ENCODE measurements at places on chromosomes 6 and 20.

DNA sequence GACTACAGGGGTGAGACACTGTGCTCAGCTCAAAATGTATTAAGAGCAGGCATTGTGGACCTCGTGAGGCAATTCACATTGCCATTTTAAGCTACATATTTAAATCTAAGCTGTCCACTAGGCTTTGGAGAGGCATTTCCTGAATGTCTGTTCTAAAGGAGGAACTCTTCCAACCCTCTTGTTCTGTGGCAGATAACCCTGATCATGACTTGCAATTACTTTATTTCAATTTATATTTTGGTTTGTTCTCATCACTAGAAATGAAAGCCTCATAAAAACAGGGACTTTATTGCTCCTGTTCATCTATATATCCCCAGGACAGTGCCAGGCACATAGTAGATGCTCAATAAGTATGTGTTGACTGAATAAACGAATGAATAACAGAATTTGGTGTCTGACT lies 84.0 kb upstream of the SALL4 start:
- no peak for DNase-seq

GRCh38 chr20:25320035-25320800 lies 70.4 kb downstream of the ABHD12 start:
- DNase-seq, result no peak

DNA sequence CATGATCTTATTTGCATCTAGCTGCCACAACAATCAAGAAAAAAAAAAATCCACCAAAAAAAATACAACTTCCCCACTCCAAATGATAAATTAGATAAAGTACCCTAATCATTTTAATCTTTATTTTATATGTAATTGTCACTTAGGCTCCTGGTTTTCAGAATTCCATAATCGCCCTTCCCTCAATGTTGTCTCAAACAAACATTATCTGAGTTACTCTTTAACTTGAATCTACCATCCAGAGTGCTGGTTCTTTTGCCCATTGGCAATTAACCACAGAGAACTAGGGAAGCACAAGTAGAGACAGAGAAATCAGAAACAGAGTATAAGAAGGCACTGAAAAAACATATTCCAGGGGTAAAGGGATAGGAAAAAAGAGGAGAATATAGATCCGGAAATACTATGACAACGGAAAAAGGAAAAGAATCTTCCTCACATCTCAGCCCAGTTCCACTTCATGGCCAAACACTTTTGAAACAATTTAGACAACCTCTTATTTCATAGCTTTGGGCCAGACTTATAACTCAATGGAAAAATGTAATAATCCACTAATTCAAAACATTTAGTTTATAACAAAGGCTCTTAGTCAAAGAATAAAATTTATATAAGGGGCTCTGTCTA lies 861 bp upstream of the NHSL1 start:
- no peak for DNase-seq

- DNase-seq, result no peak
These were observed 70.4 kb upstream of the FUCA2 start for GRCh38 chr6:143581835-143582480.

GRCh38 chr6:44049163-44049988 lies 77.9 kb downstream of the MRPL14 start:
- DNase-seq, result no peak

- no peak for DNase-seq
These were observed 24.5 kb downstream of the MAP7 start for GRCh38 chr6:136525586-136526195.

DNA sequence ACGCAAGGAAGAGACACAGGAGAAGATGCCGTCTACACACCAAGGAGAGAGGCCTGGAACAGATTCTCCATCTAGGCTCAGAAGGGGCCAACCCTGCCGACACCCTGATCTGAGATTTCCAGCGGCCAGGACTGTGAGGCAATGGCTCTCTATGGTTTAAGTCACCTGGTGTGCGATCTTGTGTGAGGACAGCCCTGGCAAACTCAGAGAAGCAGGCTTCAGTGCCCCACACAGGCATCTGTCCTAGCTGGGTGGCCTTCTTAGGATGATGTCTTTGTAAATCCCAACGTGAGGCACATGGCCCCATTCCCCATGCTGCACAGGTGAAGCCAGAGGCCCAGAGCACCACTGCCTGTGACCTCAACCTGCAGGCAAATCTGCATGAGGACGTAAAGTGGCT lies 87.6 kb upstream of the FRMD1 start:
- no peak for DNase-seq

DNA sequence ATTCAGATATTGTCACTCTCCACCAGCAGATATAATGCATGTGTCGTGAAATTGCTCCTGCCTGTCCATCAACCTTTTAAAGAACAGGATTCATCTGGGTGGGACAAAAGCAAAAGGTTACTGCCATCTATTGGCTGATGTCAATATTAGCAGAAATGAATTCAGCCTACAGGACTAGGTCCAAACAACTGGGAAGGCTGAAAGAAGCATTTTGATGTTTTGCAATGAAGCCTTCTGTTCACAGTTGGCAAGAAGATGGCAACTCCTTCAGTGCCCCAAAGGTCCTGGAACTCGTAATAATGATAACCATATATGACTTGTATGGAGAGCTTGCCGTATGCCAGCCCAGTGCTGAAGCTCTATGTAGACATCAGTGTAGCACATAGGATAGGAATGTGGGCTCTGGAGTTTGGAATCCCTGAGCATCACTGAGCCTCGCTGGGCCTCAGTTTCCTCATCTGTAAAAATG lies 7.5 kb downstream of the BCAS1 start:
- DNase-seq, result peak; percentile 3

DNA sequence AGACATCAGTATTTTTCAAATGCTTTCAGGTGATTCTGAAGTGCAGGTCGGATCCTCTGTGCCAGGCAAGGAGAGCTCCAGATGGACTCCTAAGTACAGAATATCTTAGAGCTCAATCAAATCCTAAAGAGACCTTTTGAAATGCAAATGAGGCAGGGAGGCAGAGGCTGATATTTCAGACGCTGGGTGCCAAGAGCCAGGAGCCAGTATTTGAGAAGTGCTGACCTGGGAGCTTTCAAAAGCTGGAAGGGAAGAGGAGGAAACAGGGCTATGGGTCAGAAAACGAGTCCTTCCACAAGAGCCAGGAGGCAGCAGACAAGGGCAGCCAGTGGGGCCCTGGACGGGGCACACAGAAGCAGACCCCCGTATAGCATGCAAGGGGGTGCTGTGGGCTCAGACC lies 46.1 kb upstream of the DSN1 start:
- DNase-seq, result no peak

- no peak for DNase-seq
These were observed 20.4 kb upstream of the TMEM242 start for GRCh38 chr6:157343732-157344131.

DNA sequence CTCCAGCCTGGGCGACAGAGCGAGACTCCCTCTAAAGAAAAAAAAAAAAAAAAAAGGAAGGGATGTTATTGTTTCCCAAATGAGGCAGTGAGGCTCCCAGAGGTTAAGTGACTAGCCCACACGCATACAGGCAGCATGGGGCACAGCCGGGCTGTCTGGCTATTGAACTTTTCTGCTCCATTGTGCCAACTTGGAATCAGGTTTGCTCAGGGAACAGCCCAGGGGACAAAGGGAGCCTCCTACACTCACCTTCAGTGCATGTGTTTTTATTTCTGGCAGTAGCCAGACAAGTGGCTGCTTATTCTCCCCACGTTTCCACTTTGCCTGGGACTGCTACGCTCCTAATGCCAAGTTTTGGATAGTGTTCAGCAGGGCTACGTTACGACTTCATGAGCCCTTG lies 10.7 kb downstream of the ETV7 start:
- no peak for DNase-seq

DNA sequence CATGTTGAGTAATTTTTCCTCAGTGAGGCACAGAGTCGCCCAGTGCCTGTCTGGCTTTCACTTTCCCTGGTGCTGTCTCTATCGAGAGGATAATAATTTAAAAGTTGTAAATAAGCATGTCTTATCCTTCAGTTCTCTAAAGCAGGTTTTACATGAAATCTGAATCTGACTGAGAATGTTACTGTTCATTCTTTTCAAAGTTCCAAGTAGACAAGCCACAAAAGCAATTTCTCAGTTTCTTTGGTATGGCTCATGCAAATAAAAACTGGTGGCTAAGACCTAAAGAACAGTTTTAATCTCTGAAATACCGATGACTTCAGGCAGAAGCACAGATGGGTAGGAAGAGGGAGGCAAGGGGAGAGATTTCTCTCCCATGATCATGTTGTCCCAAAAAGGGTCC lies 87.6 kb upstream of the GCM1 start:
- no peak for DNase-seq

DNA sequence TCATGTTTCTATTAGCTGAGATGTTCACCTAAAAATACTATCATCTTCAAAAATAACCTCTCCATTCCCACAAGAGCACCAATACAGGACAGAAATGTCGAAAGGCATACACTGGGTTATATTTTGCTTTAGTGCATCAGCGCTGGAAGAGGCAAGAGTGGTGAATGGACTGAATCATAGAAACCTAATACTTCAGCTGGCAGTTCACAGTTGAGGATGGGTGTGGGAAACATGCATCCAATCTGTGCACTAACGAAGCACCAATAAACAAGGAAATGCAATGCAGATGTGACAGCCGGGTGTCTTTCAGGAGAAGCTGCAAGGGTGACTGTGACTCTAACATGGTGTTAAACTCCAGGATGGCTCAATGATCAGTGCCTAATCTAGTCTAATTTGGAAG lies 365.8 kb downstream of the ESR1 start:
- no peak for DNase-seq

DNA sequence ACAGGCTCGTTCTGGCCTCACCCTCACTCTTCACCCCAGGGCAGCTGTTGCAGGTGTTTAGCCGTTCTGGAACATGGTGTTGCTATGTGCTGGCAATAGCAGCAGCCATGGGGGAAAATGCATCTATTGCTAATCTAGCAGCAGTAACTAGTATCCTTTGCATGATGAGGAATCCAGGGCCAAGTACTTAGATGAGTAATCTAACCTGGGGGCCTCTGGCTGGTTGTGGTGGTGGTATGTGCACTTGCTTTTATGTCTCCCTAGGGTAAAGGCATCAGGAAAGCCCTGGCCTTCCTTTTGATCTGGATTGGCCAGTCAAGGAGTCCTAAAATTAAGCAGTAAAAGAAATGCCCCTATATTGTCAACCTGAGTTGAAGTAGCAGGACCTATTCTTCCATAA lies 594.5 kb upstream of the MAP3K7 start:
- DNase-seq, result no peak

GRCh38 chr6:39221115-39221514 lies 8.2 kb downstream of the KCNK5 start:
- DNase-seq, result no peak

- no peak for DNase-seq
These were observed 91.1 kb upstream of the OPRM1 start for GRCh38 chr6:153947808-153948447.

DNA sequence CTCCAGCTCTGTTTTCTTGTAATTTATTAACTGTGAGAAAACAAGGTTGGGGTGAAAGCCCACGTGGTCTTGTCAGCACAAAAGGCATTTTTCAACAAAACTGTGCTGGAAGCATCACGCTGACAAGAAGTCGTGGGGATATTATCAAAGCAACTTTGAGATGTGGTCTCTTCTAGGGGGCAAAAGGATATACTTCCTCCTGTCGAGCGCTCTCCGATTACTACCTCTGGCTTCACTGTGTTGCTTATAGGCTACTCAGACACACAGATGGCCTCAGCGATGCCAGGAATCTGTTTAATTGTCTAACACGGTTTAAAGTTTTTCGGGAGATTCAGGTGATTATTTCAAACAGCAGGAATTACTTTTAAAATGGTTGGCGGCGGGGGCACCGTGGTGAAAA lies 275.9 kb upstream of the SOX4 start:
- no peak for DNase-seq

- DNase-seq, result no peak
These were observed 2.8 kb upstream of the E2F1 start for GRCh38 chr20:33688938-33689424.

- DNase-seq, result no peak
These were observed 2.1 kb downstream of the ZNF341 start for GRCh38 chr20:33733654-33734576.

- no peak for DNase-seq
These were observed 850.5 kb upstream of the MAP3K7 start for GRCh38 chr6:91437315-91437729.

- no peak for DNase-seq
These were observed 29.1 kb upstream of the SGK1 start for GRCh38 chr6:134346932-134347545.

GRCh38 chr6:86017236-86017635 lies 374.6 kb upstream of the SYNCRIP start:
- DNase-seq, result no peak

DNA sequence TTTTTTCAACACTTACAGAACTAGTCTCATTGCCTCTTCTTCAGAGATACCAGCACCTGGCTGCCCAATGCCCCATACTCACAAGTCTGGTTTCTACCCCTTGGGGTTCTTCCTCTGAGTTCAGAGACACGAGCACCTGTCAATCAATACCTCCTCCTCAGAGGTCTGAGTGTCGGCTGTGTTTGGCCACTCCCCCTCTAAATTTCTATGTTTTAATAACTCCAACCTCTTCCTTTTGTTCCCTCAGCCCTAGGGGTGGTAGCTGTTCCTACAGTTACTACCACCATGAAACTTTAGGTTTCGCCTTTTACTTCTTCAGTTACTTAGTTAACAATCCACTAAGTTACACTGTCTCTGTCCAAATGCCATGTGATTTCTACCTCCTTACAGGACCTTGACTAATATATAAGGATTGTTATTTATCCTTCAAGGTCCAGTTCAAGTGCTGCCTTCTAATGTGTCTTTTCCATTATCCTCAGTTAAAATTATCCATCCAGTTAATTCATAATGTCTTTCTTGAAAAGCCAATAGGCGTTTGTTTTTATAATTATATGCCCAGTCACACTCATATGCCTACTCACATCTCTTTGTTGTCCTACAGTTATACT lies 14.6 kb upstream of the PHF20 start:
- DNase-seq, result no peak

GRCh38 chr20:17227669-17228623 lies 1.1 kb downstream of the PCSK2 start:
- DNase-seq, result no peak

DNA sequence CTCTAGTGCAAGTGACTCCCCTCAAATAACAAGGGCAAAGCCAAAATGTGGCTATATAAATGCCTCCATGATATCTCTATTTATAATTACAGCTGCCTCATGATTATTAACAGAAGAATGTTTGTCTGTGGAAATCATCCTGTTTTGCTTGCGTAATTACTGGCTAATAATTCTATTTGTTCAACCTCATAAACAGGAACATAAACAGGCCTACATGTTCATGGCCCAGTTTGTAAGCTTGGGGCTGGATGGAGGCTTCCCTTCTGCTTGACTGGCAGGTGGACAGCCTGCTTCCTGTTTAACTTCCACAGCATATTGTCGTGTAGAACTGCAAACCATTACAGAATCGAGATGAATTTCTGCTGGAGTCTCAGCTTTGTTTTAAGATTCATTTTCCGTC lies 766.0 kb upstream of the MAP3K7 start:
- DNase-seq, result no peak

- DNase-seq, result no peak
These were observed 14.9 kb upstream of the STAU1 start for GRCh38 chr20:49203011-49203410.
